Omental fat pad (tissue), 4 donors: ENCODE measurements at places on chromosomes 3 and 15.

GRCh38 chr3:26931896-26932295 lies 309.3 kb downstream of the LRRC3B start:
- DNase-seq = no peak

GRCh38 chr3:102885289-102885688 lies 450.5 kb downstream of the ZPLD1 start:
- DNase-seq = no peak

GRCh38 chr3:39150803-39151631 lies 2.4 kb downstream of the CSRNP1 start:
- DNase-seq = peak; percentile 95

DNA sequence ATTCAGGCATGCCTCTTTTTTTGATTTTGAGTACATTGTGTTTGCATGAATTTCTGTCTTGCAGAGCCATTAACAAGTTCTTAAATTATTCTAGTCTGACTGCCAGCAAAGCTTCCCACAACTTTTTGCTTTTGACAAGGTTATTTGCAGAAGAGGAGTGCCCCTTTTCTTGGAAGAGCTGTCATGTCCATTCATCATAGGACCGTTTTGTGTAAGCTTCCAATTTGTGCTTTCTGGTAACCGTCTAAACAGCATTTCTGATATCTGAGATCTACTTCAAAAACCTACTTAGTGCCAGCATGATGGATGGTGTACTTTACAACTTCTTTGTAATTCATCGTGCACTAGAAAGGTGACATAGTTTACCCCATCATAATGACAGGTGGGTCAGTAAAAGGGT lies 379.7 kb downstream of the NAALADL2 start:
- DNase-seq = no peak

GRCh38 chr3:49172551-49173041 lies 1.2 kb downstream of the KLHDC8B start:
- no peak for DNase-seq

GRCh38 chr15:69126054-69126469 lies 34.4 kb upstream of the GLCE start:
- DNase-seq = no peak

- DNase-seq = no peak
Observed at GRCh38 chr15:42133886-42134502, 22.4 kb downstream of the PLA2G4F start.

GRCh38 chr3:157127831-157128767 lies 31.8 kb downstream of the CCNL1 start:
- DNase-seq = peak; percentile 73

DNA sequence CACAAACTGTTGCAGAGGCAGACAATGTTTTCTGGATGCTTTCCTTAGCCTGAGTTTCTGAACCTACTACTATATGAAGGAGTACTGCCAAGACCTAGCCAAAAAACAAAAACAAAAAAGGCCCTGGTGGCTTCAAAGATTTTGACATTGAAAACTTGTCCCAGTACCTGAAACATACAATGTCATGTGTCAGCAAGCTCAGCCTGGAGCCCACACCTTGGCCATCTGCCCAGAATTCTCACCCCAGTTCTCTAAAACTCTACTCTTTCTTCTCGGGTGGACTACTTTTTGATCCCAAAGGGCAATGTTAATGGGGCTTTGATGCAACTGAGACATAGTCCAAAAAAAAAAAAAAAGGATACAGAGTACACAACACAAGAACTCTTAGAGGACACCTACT lies 81.4 kb downstream of the FAM174B start:
- no peak for DNase-seq

- DNase-seq = no peak
Observed at GRCh38 chr3:110420158-110420641, 651.4 kb upstream of the NECTIN3 start.

GRCh38 chr15:33152502-33153109 lies 41.9 kb downstream of the FMN1 start:
- DNase-seq = no peak

DNA sequence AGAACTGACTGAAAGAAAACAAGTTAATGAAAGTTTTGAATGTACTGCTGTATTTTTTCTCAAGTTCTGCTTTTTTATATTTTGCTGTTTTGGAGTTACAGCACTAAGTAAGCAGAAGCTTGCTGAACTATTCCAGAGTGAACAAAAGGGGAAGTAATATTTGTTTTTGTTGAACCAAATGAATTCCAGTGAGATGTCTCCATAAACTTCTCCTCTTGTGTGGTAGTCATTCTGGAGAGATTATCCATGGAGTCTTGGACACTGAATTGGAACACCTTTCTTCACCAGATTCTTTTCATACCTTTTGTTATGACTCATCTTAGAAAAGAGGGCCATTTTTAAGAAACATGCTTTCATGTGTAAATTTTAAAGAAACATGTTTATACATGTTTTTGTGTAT lies 8.8 kb downstream of the ANKUB1 start:
- no peak for DNase-seq

- DNase-seq = no peak
Observed at GRCh38 chr3:194982472-194982871, 288.5 kb downstream of the XXYLT1 start.

DNA sequence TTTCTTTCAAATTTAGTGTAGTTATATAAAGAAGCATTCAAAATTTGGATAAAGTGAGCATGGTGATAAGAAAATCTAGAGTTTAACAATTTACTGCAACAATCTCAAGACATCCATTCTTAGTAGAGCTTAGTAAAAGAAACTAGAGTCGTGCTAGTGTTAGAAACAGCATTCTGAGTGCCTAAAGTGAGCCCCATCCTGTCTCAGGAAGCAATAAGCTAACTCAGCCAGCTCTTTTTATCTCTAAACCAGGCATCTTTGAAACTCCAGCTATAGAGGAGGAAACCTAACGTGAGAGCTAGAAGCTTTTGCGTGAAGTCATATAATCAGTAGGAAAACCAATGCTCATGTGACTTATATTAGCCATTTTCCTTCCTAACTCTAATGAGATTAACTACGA lies 1187.1 kb upstream of the EPHA6 start:
- DNase-seq = no peak

DNA sequence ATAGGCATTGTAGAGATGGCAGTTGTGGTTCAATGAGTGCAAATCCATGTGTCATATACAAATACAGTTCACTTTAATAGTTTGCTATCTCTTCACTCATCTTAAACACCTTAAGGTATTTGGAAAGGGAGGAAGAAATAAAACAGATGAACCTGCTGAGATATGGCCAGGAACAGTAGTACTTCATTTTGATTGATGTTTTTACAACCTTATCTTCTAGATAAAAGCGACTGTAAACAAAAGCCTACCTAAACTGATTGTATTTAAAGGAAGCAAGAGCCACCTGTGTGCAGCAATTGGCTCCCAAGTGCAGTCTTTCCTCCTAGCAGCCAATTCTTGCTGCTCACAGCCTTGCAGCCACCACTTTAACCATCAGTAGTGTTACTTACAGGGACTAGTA lies 217.7 kb downstream of the CDIN1 start:
- DNase-seq = no peak

GRCh38 chr3:56879436-56880215 lies 77.9 kb upstream of the ARHGEF3 start:
- no peak for DNase-seq

- no peak for DNase-seq
Observed at GRCh38 chr3:31748933-31749295, 216.2 kb downstream of the STT3B start.

DNA sequence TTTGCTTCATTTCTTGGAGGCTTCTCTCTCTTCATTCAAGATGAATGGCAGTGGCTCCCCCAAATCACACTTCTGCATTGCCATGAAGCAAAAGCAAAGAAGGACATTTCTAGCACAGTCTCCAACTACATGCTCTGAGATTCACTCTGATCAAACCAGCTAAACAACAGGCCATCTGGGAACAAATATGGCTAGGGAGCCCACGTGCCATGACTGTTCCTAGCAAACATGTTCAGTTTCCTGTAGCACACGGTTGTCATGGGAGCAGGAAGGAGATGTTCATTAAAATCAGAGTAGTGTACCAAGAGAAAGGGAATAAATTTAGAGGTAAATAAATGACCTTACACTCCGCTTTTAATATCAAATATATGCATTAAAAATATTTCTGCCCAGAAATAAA lies 327.3 kb downstream of the GBE1 start:
- no peak for DNase-seq

- no peak for DNase-seq
Observed at GRCh38 chr15:62392376-62392775, 227.3 kb upstream of the C2CD4B start.

DNA sequence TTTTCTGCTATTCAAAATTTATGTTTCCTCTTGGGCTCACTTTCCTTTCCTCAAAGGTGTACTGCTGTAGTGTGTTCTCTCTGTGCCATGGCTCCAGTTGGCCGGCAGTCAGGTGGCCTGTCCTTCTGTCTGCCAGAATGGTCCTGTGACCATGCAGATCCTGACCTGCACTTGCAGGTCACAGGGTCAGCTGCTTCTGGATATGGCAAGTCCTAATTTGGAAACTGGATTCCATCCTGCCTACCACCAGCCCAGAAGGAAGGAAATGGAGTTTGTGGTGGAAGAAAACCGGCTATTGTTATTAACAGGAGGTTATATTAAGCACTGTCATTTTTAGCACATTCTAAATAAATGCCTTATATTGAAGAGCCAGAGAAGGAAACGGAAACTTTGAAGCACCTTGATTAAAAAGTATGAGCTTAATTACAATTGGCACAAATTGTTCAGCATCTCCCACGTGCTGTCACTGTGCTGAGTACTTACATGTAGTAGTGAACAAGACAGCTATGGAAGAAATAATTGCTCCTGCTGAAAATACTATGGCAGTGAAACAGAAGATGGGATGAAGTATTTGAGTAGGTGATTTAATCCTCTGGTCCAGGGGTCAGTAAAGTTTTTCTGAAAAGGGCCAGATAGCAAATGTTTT lies 362.8 kb downstream of the PTPRG start:
- no peak for DNase-seq

DNA sequence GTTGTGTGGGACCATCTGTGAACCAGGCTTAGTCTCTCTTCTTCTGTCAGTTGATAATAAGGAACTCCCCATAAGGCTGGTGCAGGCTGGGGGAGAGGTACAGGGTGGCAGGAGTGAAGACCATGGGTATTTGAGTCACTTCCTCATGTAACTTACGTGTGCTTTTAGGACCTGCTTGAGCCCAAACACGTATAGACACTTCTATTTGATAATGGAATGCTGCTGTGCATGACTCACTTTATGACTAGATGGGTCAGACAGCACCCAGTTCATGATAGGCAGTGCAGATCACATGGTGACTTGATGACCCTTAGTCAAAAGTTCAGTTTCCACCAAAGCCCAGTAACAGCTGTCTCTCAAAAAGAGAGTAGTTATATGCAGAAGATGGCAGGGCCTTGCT lies 490.9 kb downstream of the ZBBX start:
- DNase-seq = no peak

GRCh38 chr15:42184736-42185135 lies 23.4 kb downstream of the VPS39 start:
- DNase-seq = no peak

DNA sequence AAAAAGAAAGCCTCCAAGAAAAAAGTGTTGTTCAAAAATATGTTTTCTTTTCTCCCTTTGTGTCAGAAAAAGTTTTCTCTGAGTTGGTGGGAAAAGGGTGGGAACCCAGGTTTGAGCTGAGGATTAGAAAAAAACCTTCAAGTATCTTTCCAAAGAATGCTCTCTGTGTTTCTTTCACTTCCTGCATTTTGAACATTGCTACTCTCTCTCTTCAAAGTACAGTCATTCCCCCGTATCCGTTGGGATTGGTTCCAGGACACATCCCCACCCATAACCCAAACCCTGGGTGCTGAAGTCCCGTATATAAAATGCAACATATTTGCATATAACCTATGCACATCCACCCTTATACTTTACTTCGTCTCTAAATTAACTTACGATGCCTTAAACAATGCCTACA lies 139.6 kb downstream of the TMCO5A start:
- DNase-seq = no peak

DNA sequence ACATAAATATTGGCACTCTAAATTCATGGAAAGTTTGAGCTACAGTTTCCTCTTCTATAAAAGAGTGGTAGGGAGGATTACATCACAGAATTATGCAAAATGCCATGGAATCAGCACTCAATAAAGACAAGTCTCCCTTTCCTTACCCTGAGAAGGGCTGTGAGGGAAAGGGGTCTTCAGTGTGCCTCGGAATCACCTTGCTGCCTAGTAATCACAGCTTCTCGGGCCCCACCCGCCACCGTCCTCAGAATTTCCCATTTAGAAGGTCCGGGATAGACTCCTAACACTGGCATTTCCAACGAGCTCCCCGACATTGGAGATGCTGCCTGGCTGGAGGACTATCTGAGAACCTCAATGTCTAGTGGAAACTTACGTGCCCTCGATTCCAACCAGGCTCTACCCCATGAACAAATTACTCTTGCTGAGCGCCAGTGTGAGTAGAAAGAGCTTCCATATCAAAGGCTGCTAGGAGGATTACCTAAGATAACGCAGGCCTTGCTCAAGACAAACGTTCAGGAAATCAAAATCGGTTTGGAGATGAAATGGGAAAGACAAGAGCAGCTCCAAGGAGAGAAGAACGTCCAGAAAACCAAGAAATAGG lies 92.1 kb upstream of the CHD2 start:
- DNase-seq = no peak

DNA sequence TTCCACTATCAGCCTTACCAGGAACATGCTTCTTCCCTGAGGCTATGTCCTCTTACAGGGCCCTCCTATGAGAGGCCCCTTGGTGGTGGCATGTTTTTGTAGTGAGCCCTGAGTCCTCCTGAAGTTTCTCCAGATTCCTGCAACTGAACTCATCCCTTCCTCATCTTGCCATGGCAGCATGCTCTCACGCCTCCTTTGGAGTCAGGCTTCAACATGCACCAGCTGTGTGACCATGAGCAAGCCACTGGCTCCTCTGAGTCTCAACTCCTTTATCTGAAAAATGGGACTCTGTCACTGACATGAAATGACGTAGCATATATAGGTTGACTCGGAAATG lies 216.3 kb upstream of the TLE3 start:
- no peak for DNase-seq

DNA sequence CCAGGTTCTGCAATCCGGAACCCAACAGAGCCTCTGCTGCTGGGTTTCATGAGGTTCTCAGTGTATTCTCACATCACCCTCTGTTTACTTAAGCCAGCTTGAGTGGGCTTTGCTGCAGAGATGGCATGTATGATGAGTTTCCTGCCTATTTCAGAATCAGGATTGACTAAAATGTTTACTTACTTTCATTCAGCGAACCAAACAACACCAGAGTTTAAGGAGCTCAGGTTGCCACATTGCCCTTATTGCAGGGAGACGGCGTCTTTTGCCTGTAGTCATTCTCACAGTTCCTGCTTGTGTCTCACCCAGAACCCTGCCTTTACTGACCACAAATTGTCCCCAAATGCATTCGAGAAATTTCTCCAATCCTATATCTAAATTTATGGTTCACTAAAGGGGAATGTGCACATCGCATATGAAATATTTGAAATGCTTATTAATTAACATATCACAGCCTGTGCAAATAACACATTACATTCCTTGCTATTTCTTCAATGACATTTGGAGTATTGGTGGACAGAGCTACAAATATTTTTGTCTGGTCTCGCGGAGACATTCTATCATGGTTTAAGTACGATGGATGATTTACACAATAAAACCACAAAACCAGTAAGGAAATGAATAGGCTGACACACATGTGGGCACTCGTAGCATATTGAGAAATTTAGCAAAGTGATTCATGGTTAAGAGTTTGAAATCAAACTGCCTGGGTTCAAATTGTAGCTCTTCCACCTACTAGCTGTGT lies 377.2 kb upstream of the CFAP20DC start:
- no peak for DNase-seq

- DNase-seq = no peak
Observed at GRCh38 chr15:29129221-29129620, 140.4 kb downstream of the NSMCE3 start.

- DNase-seq = peak; percentile 77
Observed at GRCh38 chr3:66407611-66408218, 93.1 kb downstream of the LRIG1 start.

- DNase-seq = no peak
Observed at GRCh38 chr3:148073721-148074456, 623.8 kb upstream of the AGTR1 start.
